ENCODE measurements at places on chromosomes 7 and 10.

- DNase-seq = peak; percentile 11
Measured at GRCh38 chr10:28179006-28179742, 123.7 kb downstream of the MPP7 start.

- no peak for DNase-seq
Measured at GRCh38 chr10:58444876-58445275, 59.7 kb downstream of the TFAM start.

DNA sequence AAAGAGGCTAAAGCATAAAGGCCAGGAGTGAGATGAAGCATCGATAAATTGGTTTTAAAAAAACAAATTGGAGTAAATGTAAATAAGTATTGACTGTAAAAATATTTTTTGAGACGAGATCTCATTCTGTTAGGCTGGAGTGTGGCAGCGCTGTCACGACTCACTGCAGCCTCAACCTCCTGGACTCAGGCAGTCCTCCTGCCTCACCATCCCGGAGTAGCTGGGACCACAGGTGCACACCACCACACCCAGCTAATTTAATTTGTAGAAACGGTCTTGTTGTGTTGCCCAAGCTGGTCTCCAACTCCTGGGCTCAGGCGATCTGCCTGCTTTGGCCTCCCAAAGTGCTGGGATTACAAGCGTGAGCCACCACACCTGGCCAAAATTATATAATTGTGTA lies 17.8 kb downstream of the HNRNPA2B1 start:
- DNase-seq = no peak

GRCh38 chr7:105992905-105993304 lies 29.8 kb downstream of the CDHR3 start:
- no peak for DNase-seq

GRCh38 chr7:30470163-30470770 lies 8.3 kb downstream of the NOD1 start:
- no peak for DNase-seq

DNA sequence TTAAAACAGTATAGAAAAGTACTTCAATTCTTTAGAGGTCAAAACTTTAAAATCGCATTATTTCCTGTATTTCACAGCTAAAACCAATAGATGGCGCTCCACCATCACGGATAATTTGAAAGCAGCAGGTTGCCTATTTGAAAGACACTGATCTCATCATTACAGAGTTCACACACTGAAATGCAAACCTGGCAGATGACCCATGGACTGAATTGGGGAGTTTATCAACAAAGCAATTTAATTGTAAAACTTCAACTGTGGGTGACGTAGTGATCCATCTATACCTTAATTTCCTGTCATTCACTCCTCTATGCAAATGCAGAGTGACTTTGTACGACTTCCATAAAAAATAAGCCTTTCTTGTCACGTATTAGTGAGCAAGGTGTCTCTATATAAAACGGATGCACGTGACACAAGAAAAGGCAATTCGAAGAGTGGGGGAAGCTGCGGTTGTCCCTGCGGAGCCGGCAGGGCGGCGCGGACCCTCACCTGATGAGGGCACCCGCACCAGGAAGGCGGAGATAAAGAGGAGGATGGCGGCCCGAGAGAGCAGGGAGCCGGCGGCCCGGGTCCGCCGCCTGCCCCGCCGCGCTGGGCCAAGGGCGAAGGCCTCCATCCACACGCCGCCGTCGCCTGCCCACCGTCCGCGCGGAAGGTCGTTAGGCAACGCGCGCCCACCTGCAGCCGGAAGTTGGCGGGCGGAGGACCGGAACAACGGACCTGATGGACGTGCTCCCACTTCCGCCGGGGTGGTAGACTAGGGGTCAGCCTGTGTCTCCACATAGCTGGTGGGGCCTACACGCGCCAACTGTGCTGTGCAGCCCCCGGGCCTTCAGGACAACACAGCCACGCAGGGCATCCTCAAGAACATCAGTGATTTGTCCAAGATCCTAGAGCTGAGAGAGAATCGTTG lies at the start of gene ZPBP:
ZPBP (minus strand) TSS at position 668 of the 913 bp plus-strand sequence; CDS start at position 616, 52 bp downstream.
- no peak for DNase-seq

DNA sequence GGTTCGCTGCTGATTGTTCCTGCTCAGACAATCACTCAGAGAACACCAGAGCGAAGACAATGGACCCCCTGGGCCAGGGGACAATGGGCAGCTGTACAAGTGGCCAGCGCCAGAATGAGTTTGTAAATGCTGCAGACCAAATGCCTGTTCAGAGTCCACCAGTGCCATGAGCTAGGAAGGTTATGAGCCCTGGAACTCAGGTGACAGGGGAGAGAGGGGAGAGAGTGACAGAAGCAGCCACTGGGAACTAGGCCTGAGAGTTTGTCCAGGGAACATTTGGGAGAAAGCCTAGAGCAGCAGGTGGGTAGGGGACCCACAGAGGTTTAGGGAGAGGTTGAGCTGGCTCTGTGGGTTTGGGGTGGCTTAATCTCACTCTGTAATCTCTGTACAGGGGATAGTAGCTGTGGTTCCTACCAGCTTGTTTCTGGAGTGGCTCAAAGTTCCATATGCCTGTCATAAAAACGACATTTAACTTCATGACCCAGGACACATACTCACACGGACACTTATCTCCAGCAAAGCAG lies 60.4 kb downstream of the C10orf105 start:
- no peak for DNase-seq

- no peak for DNase-seq
Measured at GRCh38 chr7:123666492-123666891, 10.8 kb downstream of the LMOD2 start.

- DNase-seq = no peak
Measured at GRCh38 chr7:18294411-18294810, 201.1 kb upstream of the HDAC9 start.

DNA sequence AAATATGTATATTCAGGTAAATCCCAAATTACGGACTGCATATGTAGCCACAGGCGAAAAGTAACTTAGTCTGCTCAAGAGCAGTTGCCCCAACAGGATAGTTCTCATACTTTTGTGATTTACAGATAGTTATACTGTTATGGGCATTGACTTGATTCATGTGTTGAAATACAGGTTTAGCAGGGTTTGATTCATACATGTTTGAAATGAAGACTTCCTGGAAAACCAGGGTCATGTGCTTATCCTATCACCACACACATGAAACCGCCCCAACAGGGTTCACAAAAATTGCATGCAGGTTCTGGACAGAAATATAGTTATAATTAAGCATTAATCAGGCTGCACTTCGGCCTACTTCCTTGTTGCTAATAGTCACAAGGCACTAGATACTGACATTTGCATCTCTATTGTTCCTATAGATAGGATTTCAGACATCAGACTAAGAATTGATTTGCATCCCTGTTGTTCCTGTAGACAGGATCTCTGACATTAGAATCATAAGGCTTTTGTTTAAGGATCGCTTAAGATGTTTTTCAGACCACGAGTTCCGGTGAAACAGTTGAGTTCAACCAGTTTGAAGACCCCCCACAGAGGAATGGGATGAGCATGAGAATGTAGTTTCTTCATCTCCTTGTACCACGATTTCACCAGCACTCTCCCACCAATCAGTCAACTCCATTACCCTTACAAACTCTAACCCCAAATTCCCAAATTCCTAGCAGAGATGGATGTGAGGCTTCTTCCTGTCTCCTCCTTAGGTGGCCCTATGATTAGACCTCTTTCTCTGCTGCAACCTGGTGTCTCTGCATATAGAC lies 2.0 kb upstream of the ZNF398 start:
- DNase-seq = no peak

GRCh38 chr7:31062746-31063435 lies 10.8 kb downstream of the ADCYAP1R1 start:
- DNase-seq = no peak

GRCh38 chr10:131943021-131943814 lies 38.5 kb downstream of the BNIP3 start:
- DNase-seq = peak; percentile 26

DNA sequence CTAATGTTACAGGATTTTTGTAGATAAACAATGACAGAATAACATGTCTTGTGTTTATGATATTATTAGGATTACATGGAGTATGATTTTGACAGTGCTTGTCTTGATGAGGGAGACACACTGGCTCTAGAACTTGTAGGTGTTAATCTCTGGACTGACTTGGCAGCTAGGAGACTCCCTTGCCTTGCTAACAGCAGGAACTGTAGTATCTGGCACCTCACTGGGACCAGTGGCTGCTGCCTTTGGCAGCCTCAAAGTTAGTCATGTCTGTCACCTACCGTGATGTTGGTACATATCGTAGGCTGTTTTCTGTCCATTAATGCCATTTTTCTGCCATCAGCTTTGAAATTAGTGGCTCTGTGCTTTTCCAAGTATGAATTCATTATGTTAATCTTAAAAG lies 261.5 kb downstream of the CDK14 start:
- DNase-seq = no peak

DNA sequence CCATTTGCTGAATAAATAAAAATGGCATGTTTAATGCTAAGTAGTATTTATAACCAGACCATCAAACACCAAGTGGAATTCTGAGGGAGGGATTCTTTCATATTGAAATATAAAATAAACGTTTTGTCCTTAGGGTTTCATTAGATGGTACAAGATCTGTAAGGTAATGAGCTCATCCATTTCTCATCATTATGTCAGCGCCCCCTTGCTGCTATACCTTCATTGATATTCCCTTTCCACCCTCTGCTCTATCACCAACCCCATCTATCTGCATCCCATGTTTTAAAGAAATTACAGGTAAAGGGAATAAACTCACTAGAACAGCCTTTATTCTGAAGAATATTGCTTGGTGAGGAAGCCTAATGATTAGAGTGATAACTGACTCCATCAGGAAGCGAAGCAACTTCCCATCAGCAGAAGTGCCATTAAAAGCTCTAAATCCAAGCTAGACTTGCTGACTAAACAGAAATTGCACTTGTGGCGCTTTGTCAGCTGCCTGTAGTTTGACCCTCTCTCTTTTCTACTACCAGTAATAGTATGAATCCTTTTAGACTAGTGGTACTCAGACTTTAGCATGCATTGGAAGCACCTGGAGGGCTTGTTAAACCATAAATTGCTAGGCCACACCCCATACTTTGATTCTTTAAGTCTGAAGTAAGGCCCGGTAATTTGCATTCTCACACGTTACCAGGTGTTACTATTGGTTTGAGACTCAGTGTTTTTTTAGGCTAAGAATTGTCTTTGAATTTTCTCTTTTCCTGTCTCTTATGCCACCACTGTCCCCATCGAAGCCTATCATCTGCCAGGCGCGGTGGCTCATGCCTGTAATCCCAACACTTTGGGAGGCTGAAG lies 27.5 kb downstream of the ADD3 start:
- DNase-seq = no peak

GRCh38 chr10:72087392-72087968 lies 871 bp downstream of the SPOCK2 start:
- peak; percentile 11 for DNase-seq

GRCh38 chr7:1738511-1738910 lies 68.4 kb downstream of the ELFN1 start:
- no peak for DNase-seq

GRCh38 chr7:37149051-37149772 lies 299.5 kb downstream of the ELMO1 start:
- DNase-seq = no peak

DNA sequence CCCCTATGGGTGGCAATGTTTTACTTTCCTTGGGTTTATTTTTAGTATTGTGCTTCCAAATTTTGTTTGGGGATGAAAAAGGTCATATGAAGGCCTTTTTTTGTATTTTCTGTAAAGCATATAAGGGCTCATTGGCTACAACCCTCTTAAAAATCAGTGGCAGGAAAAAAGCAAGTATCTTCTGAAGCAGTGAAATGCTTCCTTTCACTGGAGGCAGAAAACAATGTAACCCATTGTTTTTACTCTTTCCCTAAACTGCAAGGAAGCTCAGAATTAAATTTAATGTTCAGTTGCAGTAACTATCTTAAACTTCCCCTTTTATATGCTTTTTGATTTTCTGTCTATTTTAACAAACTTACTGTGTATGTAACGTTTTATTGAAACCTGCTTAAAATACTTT lies 148.7 kb upstream of the LYZL1 start:
- no peak for DNase-seq

DNA sequence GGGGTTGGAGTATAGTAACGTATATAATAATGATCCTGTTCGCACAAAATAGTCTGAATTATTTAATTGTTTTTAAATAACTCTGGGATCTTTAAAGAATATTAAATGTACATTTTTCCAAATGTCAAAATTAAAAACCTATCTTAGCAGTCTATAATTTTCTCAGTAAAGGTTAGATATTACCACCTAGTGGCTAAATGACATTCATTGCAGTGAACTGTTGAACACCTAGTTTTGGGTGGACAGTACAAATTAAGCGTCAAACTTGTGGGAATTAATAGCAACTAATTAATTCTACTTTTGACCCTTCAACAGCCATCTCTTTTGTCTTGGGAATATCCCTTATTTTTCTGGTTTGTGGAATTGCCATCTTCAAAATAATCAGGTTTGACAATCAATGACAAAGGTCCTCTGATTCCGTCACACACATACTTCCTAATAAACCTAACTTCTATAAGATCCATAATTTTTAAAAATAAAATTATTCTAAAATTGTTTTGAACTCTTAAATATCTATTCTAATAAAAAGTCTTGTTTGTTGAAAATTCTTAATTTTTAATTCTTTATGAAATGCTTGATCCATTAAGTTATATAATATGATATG lies 165.7 kb downstream of the SEMA3D start:
- no peak for DNase-seq
